ENCODE measurements at places on chromosomes 6 and 20.

DNA sequence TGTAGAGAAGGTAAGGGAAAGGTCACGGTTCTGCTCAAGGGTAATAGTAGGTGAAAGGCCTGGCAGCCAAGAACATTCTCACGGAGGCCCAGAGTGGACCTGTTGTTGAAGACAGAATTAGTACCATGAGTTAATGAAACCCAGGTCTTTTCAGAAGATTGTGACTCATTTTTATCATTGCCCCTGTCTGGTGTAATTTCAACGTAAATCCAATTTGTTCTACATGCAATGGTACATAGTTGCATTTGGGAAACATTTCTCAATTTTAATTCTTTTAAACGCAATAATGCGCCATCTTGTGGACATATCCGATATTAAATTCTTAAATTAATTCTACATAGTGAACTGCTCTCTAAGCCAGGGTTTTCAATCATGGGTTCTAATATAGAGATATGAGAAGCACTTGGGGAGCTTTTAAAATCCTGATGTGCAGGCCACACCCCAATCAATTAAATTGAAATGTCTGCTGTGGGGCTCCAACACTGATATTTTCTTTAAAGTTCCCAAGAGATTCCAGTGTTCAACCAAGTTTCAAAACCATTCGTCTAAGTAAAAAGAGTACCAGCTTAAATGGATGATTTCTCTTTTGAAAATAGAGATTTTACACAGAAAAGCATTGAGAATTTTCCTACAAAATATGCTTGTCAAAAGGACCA is 257.4 kb downstream of the PLCB1 start:
- DNase-seq = no peak

GRCh38 chr6:39608652-39609345 is 116.4 kb downstream of the KIF6 start:
- no peak for DNase-seq

- DNase-seq = no peak
These were observed 7.6 kb downstream of the SPATS1 start for GRCh38 chr6:44349904-44350649.

DNA sequence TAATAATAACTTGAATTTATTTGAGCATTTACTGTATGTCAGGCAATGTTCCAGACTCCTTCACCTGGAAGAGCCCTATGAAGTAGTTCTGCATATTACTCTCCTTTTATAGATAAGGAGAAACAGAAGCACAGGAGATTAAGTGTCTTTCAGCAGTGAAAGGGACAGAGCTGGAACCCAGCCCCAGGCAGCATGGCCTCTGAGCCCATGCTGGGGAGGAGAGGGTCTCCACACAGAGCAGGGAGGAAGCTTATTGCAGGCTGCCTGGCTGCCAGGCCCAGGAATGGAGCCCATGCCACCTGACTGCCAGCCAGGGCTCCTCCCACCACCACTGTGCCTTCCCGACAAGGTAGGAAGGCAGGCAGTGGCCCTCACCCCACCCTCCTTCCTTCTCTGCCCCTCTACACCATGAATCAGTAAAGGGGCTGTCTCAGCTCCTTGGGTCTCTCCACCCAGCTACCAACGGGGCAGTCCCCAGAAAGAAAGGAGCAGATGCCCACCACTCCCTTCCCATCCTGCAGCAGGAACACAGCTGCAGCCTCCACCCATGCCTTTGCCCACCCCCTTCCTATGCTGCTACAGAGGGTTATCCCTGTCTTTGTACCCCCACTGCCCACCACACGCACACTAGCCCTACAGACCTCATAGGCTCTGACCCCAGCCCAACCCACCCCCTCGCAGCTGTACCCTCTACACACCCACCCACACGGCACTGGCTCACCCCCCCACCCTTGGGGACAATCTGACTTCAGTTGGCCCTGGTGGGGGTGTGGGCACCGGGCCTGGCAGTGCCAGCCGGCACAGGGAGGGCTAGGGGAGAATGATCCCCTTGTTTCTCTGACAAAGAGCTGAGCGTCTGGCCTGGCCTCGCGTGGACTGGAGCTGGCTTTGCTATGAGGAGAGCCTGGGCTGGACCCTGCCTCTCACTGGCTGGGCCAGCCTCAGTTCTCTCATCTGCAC is 41.8 kb downstream of the TFEB start:
- DNase-seq = no peak

DNA sequence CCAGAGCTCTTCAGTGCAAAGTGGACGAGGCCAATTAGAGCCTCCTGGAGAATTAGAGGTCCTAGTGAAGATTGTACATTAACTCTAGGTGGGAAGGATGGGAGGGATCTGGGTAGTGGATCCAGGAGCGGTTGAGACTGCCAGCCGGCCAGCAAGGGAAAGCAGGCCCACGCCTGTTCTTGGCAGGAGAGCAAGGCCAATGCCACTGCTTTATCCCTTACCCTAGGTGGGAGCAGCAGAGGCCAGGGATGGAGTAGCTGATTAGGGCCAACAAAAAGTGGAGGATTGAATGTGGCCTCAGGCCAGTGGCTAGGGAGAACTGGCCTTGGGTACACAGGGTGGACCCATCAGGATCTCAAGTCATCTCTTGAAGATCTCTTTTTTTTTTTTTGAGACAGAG is 3.7 kb downstream of the ITPR3 start:
- DNase-seq = no peak

GRCh38 chr20:1777476-1777820 is 117.8 kb upstream of the SIRPA start:
- no peak for DNase-seq

- DNase-seq = no peak
These were observed 199.5 kb upstream of the KCNK16 start for GRCh38 chr6:39521958-39522357.

GRCh38 chr6:6696867-6697531 is 108.5 kb downstream of the LY86 start:
- peak; percentile 76 for DNase-seq

DNA sequence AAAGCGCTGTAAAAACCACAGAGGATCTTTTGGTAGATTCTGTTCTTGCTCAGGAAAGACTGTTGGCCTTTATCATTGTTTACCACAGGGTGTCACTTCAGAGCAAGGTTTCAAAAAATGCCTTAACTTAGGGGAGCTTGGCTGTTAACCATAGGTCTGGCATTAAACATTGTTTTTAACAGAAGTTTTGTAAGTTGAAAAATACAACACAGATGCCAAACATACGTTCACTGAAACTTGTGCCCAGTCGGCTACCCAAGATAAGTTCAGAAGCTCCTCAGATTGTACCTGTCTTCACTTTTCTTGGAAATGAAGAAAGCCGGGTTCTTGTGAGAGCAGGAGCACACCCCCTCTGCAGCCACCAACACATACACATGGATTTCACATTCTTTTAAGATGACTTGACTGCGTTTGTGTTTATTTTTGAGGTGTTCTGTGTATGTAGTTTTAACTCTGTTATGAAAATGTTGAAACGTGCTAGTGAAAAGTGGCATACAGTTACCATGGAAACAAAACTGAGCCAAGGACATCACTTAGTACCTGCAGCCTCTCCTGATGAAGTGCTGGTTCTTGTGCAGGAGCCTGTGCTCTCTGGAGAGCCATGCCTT is 64.9 kb downstream of the SYCP2L start:
- DNase-seq = no peak

- DNase-seq = no peak
These were observed 1.7 kb downstream of the TULP4 start for GRCh38 chr6:158313989-158314388.

DNA sequence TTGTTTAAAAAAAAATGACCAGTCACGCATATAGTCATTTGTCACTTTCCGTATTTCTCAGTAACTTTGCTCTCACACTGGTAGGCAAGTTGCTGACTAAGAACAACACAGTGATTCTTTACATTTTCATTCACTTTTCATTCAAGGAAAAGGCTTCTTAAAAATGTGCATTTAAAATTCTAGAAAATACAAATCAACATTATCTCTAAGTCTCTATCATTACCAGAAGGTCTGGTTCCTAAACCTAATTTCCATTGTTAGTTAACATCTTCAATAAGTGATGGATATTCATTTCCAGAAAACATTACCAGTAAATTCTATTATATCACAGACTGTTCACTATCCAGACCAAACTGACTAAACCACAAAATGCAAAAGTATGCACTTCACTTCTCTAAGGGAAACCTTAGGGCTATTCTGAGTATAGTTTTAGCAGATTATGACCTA is 115.3 kb downstream of the AHI1 start:
- no peak for DNase-seq

DNA sequence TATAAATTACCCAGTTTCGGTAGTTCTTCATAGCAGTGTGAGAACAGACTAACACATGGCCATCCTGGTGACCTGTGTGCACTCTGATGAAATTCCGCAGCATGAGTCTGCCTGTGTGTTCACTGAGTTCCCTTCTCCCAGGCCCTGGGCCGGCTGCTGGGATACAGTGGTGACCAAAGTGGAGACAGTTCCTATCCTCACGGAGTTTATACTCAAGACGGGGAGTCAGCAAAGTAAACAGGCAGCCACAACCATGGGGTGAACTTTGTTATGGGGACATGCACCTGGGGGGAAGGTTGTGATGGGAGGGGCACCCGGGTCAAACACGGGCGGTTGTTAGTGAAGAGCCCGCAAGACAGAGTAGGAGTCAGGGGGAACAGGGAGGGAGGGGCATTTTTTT is 202.0 kb downstream of the CDH4 start:
- no peak for DNase-seq

- DNase-seq = no peak
These were observed 11.4 kb downstream of the MYB start for GRCh38 chr6:135192256-135193174.

- DNase-seq = peak; percentile 33
These were observed 33.8 kb downstream of the FRMD1 start for GRCh38 chr6:168045141-168045691.

GRCh38 chr6:69311888-69312287 is 484.9 kb downstream of the LMBRD1 start:
- no peak for DNase-seq

GRCh38 chr6:118589649-118590365 is 41.7 kb downstream of the PLN start:
- no peak for DNase-seq

DNA sequence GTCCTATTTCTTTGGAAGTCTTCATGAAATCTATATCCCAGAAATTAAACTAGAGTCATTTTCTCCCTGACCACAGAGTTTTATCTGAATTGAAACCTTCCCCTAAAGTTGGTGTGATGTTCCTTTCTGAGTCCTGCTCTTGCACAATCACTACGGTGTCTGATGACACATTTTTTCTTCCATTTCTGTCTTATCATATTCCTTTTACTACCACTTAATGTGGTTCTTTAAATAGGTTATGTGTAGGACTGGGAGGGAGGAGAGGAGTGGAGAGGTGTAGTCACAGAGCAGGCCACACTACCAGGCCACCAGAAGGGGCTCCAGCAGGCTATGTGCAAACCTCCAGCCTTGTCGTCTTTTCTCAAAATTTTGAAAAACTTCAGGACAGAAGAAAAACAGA is 39.7 kb upstream of the ATXN1 start:
- no peak for DNase-seq

- peak; percentile 18 for DNase-seq
These were observed 23.4 kb upstream of the VEGFA start for GRCh38 chr6:43746613-43747102.

DNA sequence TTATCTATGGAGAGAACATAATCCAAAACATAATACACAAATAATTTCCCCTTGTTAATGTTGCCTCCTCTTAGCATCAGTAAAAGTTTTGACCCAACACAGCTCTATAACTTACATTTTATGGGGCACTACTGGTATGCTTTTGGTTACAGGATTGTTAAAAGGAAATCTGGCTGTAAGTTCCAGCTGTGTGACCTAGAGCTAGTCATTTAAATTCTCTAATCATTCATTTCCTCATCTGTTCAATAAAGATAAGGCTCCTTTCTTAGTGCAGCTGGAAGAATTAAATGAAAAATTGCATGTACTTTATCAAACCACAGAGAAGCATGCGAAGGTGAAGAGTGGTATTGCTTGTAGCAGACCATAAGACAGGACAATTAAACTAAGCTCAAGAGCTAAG is 4.6 kb downstream of the SLC17A2 start:
- DNase-seq = no peak

DNA sequence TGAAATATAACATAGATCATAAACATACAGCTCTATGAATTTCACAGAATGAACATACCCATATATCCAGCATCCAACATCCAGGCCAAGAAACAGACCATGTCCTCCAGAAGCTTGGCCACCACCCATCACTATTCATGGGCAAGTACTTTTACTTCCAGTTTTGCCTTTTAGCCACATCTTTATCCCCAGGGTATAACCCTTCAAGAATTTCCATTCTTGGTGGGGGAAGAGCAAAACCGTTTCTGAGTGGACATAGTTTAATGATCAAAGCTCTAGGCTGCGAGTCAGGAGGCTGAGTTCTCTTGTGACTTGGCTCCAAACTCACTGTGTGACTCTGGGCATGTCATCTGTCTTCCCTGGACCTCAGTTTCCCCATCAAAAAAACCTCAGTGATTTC is 78.3 kb downstream of the STK35 start:
- no peak for DNase-seq

- DNase-seq = no peak
These were observed 170.9 kb downstream of the GJA10 start for GRCh38 chr6:90065173-90065572.

- DNase-seq = no peak
These were observed 70.3 kb downstream of the HIVEP2 start for GRCh38 chr6:142874676-142875075.

- peak; percentile 57 for DNase-seq
These were observed 29.7 kb downstream of the RREB1 start for GRCh38 chr6:7137335-7138045.

GRCh38 chr6:82197784-82198183 is 49.8 kb downstream of the IBTK start:
- DNase-seq = no peak

DNA sequence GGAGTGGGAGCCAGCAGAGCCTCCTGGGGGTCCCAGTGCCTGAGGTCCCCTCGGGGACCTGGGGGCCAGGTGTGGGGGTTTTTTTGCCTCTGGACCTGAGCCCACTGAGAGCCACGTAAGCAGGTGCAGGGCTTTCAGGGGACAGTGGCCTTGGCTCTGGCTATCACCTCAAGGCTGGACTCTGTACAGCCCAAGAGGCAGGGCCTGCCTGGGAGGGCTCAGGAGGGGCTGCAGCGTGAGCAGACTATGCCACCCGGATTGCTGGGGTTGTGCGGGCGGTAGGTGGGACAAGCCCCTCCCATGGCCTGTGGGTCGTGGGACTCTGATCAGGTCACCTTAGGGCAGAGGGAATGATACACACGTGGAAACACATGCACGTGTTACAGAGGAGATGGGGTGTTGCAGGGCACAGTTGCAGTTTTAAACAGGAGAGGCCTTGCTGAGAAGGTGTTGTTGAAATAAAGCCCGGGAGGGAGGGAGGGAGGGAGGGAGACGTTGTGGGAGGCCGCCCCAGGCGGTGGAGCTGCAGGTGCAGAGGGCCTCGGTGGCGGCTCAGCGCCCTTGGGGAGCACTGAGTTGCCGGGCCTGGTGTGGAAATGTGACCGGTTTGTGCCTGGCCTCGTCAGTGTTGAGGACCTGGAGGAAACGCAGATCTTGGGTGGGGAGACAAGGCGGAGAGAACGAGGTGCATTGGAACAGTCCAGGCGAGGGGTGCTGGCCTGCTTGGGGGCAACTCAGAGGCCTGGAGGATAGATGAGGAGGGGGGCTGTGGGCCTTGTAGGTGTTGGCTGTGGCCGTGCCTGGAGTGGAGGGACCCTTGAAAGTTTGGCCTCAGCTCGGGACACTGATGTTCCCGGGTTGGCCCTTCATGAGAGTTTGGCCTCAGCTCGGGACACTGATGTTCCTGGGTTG is 2.3 kb downstream of the TCEA2 start:
- no peak for DNase-seq
